ENCODE measurements at places on chromosomes 7 and 10.

GRCh38 chr10:48895803-48896195 is 43.8 kb downstream of the LRRC18 start:
- no peak for DNase-seq

GRCh38 chr7:139431010-139431409 is 52.5 kb downstream of the KLRG2 start:
- no peak for DNase-seq

GRCh38 chr7:7702826-7703225 is 15.6 kb downstream of the RPA3 start:
- no peak for DNase-seq

DNA sequence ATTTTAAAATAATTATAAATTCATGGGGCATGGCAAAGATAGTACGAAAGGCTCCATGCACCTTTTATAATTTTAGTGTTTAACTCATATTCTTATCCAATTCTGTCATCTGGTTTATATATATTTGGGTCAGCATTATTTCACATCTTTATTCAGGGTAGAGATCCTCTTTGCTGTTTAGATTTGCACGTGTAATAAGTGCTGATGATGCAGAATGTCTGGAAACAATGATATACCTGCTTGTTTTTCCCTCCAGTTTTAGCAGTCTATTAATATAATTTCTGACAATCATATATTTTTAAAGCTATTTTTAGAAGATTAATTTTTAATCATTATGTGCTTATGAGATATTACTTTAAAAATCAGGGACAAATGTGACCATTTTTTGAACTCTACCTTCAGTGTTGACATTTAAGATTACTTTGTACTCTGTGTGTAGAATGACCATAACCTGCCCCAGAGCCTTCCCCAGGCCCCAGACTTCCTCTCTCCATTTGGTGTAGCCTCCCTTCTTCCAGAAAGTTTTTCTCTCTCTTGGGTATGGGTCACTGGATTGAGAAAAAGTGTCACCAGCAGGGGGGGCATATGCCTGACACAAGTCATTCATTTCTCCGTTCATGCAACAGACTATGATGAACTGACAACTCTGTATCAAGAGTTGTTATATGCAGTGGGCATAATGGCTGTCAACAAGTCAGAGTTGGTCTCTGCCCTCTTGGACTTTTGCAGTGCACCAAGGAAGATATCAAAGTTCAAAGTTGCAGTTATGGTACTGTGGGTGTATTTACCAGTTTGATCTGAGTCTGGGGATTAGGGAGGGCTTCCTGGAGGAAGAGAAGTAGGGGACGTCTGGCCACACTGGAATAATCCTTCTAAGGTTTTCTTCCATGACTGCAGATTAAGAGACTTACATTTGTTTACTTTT is 192.6 kb upstream of the CCDC6 start:
- no peak for DNase-seq
